Kidney (tissue), 22 donors: ENCODE measurements at places on chromosomes 7 and 10. TPM values are rescaled to one million over a fixed set of nuclear protein-coding genes. Genes with fewer than 3 reads are reported as not detected.

Gene DLD
- polyA plus RNA-seq, result 153 TPM

Gene SPDYE16
- polyA plus RNA-seq, result not detected

Gene NOLC1
- 20.1 TPM for polyA plus RNA-seq

Gene PTPN20
- 2.6 TPM for polyA plus RNA-seq

- DNase-seq, result no peak
Measured at GRCh38 chr7:69663911-69664832, 65.9 kb downstream of the AUTS2 start.

DNA sequence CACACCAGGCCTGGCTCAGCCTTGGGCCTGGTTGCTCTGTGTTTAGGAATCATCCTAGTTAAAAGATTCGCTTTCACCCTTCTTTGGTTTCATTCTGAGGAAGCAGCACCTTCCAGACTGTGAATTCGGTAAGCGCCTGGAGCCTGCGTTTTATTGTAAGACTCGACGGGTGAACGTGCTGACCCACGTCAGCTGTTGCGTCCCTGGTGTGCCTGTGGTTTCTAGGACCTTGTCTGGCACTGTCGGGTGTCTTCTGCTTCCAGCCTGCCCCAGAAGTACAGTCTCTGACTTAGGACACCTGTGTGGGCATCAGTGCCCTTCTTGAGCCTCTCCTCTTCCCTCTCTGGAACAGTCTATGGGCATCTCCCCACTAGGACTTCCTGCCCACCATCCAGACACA lies 26.3 kb downstream of the MKI67 start:
- DNase-seq, result no peak

GRCh38 chr10:23294638-23295247 lies 49.9 kb downstream of the C10orf67 start:
- DNase-seq, result no peak

DNA sequence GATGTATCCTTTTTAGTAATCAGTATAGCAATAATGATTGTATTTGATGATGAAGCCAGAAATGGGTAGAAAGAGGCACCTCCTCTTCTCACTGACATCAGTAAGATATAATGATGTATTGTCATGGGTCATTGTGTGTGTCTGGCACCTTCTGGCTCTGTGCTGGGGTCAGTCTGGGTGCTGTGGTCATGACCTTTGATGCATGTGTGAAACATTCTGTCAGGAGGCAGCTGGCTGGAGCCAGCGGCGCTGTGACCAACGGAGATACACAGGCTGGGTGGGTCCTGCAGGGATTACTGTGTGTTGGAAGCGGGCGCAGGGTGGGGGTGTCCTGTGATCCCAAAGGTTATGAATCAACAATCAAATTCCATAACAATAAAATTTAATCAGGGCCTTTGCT lies 35.2 kb downstream of the EEPD1 start:
- DNase-seq, result no peak

GRCh38 chr7:93279541-93279940 lies 47.4 kb downstream of the VPS50 start:
- no peak for DNase-seq

DNA sequence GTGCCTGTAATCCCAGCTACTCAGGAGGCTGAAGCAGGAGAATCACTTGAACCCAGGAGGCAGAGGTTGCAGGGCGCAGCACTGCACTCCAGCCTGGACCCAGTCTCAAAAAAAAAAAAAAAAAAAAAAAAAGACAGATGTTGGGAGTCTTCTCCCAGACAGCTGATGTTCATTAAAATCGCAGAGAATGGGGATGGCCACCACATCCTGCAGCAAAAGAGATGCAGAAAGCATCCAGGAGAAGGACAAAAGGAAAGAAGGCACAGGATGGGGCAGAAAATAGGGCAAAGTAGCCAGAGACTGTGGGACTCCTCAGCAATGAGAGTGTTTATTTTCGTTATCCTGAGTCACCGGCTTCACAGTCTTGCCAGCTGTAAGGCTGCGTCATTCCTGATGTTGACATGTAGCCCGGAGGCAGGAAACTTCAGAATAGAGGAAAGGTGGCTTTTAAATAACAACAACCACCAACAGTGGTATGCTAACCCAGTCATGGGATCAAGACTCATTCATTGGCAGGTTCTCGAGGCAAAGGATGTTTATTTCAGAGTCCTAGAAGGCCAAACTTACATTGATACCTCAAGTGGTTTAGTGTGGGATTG lies 149.5 kb upstream of the SVIL start:
- peak; percentile 73 for DNase-seq

DNA sequence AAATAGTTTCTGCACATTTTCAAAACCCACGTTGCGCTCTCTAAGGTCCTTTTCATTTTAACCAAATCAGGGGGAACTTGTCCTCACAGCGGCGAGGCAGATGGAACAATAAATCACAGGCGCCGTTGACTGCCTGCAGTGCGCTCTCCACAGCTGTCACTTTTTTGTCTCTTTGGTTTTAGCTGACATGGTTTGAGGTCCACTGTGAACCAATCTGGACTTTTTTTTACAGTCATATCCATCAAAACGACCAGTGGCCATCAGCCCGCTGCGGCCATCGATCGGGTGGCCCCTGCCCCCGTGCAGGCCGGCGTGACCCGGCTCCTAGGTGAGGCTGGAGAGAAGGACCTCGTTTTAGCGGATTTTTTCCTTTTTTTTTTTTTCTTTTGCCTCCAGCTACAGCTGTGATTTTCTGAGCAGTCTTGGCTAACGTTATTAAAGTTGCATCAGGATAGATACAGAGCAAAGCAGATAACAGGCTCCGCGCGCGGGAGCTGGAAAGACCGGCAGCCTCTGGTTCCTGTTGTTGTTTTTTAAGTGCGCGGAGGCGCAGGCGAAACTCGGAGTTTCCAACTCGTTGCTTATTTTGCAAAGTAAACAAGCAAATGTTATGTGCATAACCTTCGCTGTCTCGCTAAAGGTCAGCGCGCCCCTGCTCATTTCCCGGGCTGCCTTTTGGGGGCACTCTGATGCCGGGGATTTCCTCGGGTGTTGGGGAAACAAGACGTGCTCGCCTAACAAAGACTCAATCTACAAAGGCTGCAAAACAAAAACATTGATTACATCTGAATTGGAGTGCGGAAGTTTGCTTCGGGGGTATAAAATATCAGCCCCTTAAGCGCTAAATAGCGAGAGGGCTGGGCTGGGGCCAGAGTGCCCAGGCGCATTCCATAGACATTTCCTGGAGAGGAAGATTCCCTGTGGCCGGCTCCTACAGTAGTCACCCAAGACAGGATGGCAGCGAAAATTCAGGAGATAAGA lies 414.8 kb upstream of the MKI67 start:
- DNase-seq, result no peak

DNA sequence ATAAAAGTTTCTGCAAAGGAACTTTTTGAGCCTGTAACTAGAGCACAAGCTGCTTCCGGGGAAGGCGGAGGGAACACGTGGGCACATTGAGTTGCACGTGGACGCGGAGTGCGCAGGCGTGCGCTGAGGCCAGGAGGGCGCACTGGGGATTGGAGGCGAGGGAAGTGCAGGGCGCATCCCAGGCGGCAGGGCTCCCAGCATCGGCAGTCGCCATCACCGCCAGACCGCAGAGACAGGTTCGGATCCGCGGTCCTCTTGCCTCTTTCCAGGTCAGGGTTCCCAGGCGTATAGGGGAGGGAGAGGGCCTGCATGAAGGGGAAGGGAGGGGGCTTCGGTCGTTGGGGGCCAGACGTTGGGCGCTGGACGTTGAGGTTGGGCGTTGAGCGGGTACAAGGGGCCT lies at the start of gene TDRD1:
TDRD1 (plus strand) TSS at position 206 of the 400 bp plus-strand sequence. CDS start 8,479 bp downstream, outside the sequence.
- DNase-seq, result no peak

DNA sequence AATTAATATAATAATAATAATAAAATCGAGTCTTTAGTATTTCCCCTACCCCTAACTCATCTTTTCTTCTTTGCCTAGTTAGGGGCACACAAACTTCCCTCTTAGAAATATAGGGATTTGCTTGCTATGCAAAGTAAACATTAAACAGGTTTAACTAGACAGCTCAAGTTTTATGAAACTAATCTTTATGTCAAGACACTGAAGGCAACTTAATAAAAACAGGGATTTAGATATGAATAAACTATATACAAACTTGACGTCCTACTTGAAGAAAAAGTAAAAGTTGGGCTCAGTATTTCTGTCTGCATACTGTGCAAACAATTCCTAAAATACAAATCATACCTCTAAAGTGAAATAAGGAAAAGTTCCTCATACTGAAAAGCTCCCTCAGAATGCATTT lies 52.1 kb upstream of the CAV2 start:
- DNase-seq, result no peak

DNA sequence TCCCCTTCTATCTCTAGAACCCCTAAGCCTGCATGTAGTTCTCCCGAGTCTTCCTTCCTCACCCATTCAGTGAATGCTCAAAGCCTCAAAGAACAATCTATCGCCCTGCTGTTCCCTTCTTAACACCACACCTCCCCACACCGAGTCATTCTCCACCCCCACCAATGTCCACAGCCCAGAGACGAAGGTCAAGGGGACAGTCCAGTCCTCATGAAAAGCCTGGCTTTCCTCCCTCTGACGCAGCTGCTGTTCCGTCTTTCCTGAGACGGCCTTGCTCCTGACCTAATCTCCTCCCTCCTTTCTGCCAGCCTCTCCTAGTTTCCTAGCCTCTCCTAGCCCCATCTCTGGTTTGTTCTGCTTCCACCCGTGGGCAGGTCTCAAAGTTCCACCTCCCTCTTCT lies 9.2 kb downstream of the MOSPD3 start:
- no peak for DNase-seq

- peak; percentile 57 for DNase-seq
Measured at GRCh38 chr7:387132-388022, 97.4 kb downstream of the FOXL3 start.

DNA sequence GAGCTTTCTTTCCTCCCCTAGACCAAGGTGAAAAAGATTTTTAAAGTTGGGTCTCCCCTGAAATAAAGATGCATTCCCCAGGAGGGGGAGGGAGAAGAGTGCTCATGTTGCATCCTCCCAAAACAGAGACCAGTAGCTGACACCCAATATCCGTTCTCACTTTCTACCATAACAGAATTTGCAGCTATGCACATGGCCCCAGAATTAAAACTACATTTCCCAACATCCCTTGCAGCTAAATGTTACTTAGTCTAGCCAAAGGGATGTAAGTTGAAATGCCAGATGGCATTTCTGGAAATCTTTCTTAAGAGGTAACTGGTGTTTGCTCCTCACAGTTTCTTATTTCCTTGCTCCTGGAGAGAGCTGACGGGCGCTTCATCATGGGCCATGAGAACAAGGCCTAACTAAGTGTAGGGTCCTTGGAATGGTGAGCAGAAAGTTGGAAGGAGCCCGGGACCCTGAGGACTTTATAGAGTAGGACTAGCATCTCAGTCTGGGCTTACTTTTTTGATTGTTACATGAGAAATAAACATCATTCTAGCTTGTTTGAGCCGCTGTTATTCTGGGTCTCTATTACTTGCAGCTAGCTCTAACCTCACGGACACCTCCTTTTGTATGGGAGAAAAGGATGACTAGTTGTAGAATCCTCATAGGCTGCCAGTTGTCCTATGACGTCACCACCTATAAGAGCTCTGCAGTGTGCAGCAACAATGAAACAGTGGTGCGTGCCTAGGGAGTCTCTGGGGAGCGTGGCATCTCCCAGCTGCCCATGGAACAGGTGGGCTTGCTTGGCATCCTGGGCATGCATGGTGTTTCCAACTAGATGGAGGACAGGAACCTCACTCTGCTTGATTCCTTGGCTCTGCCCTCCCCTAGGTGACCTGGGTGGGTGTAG lies 46.1 kb upstream of the EXOC6 start:
- DNase-seq, result no peak

DNA sequence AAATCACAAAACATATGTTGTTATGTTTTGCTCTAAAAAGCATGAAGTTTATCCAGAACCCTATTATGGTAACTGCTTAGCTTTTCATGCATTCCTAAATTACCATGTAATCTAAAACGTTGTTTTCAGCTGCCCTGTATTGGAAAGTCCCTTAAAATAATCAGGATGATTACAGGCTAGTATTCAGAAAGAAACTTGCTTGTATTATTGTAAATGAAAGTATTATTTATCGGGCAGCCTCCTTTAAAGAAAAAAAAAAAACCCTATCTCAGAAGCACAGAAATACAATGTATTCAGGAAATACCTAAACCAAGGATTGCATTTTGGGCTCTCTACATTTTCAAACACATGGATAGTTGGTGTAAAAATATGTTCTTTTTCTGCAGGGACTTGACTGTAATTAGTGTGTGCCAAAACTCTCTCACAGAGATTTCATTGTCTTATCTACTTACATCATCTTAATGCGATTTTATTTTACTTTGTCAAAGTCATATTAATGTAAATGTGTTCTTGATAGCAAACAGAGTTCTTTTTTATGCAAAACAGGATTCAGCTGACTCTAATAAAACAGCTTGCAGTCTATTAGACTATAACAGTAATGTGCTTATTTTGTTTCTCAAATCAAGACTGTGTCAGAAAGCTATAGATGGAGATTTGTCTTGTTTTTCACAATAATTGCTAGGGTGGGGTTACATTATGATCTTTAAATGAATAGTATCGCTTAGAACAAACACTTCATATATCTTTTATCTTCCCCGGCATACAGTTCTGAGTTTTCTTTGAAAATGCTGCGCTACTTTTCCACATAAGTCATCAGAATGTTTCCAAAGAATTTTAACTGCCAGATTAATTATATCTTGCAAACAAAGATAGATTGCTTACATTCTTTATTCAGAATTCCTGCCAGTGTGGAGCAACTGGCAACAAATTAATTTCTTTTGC lies 65.3 kb upstream of the ARID5B start:
- peak; percentile 53 for DNase-seq

DNA sequence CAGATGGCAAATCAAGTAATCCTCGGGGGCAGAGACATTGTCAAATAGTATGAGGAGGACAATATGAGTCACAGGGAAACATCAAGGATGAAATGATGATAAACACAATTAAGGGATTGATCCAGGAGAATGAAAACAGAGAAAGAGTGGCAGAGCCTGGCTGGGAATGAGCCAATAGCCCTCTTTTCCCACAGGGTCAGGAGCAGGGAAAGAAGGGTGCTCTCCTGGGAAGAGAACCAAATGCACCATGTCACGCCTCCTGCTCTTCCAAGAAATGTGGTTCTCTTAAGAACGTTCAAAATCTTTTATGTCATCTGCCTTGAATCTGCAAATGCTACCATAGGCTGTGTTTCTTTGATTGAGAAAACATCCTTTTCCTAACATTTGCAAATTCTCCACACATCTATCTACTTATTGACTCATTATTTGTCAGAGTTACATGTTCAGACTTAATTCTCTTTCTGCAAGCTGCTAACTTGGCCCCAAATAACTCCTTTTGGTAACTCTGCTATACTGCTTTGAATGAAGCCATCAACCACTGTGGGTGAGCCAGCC lies 50.6 kb downstream of the HIPK2 start:
- no peak for DNase-seq

GRCh38 chr7:50341724-50342123 lies 37.2 kb downstream of the IKZF1 start:
- DNase-seq, result no peak

DNA sequence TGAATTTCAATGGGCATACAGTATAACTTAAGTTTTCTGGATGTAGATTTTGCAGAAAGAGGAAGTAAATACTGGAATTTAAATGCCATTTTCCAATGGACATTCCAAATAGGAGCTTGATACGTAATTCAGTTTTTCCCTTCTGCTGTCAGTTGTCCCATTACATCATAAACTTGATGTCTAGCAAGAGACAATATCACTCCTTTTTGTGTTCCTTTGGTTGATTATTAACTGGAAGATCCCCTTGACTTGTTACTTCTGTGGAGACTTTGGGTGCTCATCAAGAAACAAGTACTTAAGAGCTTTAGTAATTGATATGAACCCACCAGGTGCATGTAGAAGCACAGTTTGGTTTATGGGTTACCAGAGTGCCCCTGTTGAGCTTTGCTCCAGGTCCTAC lies 116.1 kb downstream of the ST7 start:
- DNase-seq, result peak; percentile 36
